Panc1 (cell line): ENCODE measurements at places on chromosomes 13 and 19.

DNA sequence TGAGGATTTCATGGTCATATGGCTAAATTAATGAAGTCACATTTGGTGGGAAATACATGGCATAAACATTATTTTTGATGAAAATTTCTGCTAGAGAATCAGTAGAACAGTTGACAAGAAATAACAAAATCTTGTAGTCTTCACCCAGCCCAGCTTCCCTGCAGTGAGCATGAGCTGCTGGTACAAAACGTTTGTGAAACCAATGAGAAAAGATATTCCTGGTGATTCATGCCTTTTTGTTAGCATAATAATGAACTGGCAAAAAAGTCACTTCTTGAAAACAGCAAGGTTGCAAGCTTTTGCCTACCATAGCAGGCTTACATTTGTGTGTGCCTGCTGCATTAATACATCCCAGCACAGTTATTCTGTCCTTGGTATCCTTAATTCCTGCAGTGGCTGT, 475.9 kb upstream of the HTR2A start:
- DNase-seq, result no peak

- no peak for DNase-seq
Measured at GRCh38 chr13:88281841-88282240, 610.7 kb downstream of the SLITRK5 start.

DNA sequence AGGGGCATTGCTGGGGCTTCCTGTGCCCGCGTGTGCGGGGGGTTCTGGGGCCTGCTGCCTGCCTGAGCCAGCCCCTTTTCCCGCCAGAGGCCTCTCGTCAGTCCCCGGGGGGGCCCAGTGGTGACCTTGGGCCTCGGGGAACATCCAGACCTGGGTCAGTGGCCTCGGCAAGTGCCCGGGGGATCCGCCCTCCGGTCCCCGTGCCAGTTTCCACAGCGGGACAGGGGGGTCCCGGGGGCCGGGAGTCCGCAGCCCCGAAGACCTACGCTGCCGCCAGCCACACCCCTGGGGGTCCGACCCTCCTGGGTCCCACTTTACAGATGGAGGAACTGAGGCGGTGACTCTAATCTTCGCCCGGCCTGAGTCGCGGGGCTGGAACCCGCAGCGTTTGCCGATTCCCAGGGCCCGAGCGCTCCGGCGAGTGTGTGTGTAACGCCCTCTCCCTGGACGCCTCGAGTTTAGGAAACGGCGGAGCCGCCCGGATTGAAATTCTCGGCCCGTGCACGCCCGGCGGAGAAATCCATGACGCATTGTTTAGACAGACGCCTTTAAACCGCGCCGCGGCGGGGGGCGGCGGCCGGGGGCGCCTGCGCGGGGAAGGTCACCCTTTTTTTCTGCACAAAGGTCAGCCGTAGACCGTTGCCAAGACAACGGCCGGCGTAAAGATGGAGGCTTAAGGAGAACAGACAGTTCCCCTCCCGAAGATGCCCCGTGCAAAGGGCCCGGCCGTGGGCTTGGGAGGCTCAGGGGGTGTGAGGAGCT, 39.3 kb downstream of the EFNA2 start:
- DNase-seq, result no peak

GRCh38 chr13:93769101-93769500, 542.5 kb downstream of the GPC6 start:
- no peak for DNase-seq

- DNase-seq, result peak; percentile 32
Measured at GRCh38 chr19:19591133-19591825, 27.2 kb downstream of the PBX4 start.

DNA sequence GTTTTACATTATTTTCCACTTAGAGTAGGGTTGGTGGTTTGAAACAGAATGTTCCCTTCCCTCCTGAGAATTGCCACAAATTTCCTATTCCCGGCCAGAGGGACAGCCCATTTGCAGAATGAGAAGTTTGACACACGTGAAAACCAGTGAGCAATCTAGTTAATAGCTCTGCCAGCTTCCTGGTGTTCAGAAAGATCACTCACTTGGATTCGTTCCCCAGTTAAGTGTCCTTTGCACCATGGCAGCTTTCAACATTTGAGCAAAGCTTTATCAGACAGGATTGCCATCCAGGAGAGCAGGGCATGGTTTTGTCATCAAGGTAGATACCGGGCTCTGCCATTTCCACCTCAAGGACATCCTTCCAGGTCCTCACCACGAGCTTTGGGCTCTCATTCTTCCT, 28.2 kb downstream of the RASL11A start:
- no peak for DNase-seq

- no peak for DNase-seq
Measured at GRCh38 chr13:97986835-97987234, 33.4 kb downstream of the IPO5 start.

DNA sequence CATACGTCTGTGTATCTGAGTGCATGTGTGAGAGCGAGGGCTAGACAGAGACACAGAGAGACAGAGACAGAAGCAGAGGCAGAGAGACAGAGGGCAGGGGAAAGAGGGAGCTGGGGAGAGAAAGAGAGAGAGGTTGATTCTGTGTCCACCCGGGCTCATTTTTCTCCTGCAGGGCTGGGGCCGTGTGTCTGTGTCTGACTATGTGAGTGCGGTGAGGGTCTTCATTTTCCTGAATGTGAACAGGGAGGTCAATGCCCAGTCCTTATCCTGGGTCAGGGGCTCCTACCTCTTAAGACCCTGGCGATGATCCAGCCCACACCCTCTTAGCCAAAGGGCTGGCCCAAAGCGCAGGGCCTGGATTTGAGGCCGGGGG, 17.7 kb downstream of the LRRC4B start:
- DNase-seq, result no peak

GRCh38 chr13:26721251-26722121, 39.1 kb downstream of the GPR12 start:
- DNase-seq, result no peak

GRCh38 chr13:91303031-91303430, 44.5 kb upstream of the MIR17HG start:
- no peak for DNase-seq

DNA sequence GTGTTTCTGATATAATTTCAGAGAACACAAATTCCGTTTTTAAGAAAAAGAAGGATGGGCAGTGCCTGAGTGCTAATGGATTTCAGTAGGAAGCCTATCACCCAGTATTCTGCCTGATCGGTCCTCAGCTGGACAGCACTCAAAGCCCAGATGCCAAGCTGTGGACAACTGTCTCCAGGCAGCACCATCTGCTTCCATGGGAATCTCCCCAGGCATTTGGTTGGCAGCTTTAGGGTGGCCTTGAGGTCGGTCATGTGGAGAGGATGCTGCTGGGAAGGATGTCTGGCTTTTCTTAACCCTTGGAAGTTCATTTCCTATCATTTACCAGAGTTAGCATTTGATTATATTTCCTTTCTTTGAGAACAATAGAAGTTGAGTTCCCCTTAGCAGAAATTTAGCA, 311.7 kb downstream of the TBC1D4 start:
- DNase-seq, result no peak

DNA sequence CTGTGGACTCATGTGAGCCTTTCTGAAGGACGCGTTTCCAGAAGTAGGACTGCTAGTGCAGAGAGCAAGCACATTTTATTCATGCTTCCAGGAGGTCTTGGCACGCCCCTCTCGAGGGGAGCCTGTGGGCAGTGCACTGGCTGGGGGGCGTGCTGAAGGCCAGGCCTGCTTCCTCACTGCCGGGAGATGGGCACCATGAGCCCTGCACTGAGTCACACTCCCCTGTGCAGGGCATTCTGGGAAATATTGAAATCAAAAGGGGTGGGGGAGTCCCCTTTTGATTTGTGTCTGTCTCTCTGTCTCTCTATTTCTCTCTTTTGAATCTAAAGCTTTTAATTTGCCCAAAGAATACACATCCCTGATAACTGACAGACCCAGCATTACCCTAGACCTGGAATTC, 34.0 kb downstream of the DPF1 start:
- no peak for DNase-seq

DNA sequence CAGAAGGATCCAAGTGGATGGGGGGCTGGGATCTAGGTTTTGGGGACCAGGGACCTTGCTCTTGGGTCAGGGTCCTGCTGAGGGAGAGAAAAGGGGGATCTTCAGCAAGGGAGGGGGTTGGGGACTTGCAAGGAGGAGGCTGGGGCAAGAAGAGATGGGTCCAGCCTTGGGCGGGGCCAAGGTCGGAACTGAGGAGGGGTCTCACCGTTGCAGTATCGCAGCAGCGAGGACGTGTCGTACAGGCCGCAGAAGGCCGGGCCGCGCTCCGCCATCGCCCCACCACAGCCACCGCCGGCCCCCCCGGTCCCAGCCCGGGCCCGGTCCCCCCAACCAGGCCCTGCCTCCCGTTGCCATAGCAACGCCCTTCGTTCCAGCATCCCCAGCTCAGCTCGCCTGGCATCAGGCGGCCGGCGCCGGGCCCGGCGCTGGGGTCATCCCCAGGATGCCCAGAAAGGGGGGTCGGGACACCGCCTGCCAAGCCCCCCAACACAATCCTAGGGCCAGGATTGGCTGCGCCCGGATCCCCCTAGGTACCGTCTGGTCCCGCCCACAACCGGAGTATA, 6.0 kb upstream of the EML2 start:
- no peak for DNase-seq

- DNase-seq, result no peak
Measured at GRCh38 chr13:34046457-34046856, 228.5 kb downstream of the RFC3 start.

GRCh38 chr13:103540382-103540765, 474.2 kb upstream of the SLC10A2 start:
- DNase-seq, result no peak

- no peak for DNase-seq
Measured at GRCh38 chr19:35845215-35846037, 6.9 kb downstream of the NPHS1 start.

DNA sequence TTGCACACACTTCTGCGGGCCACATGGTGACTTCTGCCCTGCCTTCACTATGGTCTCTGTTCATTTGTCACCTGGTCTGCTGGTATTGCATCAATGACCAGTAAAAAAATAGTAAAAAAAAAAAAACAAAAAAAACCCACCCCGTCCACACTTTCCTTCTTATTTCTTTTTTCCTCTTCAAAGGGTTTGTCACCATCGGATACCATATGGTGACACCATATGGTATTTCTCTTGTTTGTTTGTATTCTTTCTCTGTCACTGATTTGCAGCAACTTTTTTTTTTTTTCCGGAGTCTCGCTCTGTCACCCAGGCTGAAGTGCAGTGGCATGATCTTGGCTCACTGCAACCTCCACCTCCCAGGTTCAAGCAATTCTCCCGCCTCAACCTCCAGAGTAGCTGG, 26.2 kb upstream of the OR7C2 start:
- DNase-seq, result no peak

DNA sequence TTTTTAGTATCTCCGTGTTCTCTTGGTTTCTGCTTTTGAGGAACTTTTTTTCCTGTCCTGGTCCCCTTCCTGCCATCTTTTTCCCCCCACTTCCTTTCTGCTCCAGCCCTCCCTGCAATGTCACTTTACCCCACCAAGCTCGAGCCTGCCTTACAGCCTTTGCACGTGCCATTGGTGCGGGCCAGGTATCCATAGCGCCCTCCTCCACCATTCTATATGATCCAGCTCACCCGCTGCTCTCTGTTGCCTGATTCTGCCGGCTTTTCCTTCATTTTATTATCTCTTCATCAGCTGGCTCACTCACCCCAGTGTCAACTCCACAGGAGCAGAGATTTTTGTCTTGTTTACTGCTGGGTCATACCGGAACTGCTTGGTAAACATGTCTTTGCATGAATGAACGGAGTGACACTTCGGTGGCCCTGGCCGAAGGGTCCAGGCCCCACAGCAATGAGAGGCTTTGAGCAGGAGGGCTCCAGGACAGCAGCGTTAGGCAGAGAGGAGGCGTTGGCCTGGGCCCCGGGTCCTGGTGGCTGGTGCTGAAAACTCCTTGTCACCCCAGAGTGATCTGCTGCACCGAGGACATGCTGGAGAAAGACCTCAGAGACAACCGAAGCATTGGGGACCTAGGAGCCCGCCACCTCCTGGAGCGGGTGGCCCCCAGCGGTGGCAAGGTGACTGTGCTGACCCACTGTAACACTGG, 1.2 kb downstream of the MRI1 start:
- no peak for DNase-seq

- DNase-seq, result no peak
Measured at GRCh38 chr19:40360708-40361241, 12.3 kb downstream of the PLD3 start.
